ENCODE measurements at places on chromosomes 6 and 20.

DNA sequence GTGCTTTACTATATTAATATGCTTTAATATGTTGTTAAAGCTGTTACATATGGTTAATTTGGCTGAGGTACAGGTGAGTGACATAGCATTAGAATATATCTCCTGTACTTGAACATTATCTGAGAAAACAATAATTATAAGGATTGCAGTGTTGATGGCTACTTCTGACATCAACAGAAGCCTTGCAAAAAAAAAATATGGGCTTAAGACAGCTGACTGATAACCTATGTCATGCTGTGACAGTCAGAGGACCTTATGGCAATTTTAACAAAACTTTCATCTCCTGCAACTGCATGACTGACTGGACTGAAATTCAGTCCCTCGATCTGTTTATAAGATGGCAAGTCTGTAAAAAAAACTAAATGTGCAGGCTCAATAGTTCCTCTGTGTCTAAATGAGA, 27.5 kb upstream of the TBX18 start:
- DNase-seq: no peak

DNA sequence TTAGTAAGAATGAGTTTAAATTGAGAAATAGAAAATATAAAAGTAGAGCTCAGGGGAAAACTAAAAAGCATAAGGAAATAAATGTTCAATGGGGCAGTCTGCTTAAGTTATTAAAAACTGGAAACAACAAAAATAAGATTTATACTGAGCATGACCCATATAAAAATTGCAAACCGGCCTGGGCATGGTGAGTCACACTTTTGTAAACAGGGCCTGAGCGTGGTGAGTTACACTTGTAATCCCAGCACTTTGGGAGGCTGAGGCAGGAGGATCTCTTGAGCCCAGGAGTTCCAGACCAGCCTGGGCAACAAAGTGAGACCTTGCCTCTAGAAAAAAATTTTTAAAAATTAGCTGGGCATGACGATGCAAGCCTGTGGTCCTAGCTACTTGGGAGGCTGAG, 74.6 kb downstream of the TMEM244 start:
- no peak for DNase-seq

- peak; percentile 7 for DNase-seq
These were observed 54.1 kb upstream of the PTPRT start for GRCh38 chr20:43243672-43244269.

DNA sequence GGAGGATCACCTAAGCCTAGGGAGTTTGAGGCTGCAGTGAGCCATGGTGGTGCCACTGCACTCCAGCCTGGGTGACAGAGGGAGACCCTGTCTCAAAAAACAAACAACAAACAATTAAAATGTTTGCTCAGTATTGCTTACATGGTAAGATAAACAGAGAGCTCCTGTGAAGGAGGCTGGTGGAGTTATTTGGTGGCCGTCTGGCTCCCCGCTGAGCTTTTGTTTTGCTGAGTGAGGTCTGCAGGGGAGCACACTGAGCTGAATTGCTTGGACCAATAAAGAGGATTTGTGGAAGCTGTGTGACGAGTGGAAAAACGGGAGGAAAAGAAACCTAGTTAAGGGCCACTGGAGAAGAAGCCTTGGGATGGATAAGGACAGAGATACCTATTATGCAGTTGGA, 41.1 kb upstream of the BMP6 start:
- DNase-seq: no peak

- no peak for DNase-seq
These were observed 3.9 kb upstream of the ADTRP start for GRCh38 chr6:11782524-11782923.

GRCh38 chr6:161238500-161238899, 35.4 kb downstream of the AGPAT4 start:
- no peak for DNase-seq

DNA sequence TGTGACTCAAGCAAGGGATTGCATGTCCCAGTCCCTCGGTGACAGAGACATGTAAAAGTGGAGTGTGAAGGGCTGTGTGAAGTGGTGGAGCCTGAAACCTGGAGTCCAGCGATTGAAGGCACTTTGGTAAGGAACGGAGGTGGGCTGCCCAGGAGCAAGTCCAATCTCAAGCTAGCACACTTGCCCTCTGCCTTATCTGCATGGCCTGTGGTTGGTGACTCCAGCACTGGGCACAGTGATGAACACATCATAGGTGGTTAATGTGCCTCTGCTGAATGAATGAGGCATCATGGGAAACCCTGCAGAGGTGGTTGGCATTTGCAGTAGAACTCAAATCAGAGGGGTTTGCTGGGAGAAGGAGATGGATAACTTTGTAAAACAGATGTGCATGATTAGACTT, 14.9 kb upstream of the ULBP3 start:
- DNase-seq: no peak

DNA sequence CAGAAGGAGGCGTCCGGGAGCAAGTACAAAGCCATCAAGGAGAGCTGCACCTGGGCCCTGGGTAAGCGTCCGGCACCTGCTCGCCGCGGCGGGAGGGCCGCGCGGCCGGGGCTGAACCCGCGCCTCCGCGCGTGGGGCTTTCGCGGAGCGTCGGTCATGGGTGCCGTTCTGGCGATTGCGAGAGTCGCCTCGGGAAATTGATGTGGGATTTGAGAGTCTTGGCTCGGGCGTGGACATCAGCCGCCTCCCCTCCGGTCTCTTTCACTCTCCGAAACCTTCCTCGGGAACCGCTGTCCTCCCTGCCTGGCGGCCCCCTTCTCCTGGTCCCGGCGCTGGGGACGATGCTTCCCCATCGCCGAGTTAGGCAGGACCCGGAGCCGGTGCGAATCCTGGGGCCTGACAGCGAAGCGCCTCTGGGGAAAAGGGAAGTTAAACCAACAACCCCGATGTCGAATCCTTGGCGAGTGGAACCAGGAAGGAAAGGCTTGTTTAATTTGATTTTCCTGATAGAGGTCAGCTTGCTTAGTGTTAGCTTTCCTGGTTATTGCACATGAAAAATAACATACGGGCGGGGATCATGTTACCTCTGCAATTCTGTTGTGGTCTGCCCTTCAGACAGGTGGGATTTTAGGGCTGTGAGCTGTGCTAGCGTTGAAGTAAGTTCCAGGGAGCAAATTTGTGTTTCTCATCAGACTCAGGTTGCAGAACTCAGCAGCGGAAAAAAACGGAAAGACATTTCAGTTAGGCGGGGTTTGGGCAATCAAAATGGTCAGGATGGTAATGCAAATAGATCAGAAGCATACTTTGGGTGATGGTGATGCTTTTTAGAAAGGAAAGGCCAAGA, 594 bp downstream of the ARFGEF3 start:
- DNase-seq: peak; percentile 42

GRCh38 chr20:6919792-6920468, 152.4 kb downstream of the BMP2 start:
- no peak for DNase-seq

DNA sequence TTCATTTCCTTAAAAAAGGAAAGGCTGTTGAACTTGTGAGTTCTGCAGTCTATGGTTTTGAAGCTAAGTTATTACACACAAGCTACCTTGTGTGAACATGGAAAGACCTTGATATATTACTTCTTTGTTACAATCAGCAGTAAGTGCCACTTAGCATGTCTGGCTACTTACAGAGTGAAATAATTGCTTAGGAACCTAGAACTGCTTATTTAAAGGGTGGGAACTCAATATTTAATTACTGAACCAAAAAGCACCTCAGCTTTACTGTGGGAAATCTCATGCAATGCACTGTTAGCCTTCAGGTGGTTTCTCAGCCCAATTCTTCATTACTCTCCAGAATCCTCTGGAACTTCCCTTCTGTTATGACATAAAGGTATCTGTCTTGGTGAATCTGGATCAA, 17.9 kb downstream of the PERP start:
- no peak for DNase-seq

- peak; percentile 10 for DNase-seq
These were observed 83.9 kb upstream of the CEP85L start for GRCh38 chr6:118735320-118735719.

DNA sequence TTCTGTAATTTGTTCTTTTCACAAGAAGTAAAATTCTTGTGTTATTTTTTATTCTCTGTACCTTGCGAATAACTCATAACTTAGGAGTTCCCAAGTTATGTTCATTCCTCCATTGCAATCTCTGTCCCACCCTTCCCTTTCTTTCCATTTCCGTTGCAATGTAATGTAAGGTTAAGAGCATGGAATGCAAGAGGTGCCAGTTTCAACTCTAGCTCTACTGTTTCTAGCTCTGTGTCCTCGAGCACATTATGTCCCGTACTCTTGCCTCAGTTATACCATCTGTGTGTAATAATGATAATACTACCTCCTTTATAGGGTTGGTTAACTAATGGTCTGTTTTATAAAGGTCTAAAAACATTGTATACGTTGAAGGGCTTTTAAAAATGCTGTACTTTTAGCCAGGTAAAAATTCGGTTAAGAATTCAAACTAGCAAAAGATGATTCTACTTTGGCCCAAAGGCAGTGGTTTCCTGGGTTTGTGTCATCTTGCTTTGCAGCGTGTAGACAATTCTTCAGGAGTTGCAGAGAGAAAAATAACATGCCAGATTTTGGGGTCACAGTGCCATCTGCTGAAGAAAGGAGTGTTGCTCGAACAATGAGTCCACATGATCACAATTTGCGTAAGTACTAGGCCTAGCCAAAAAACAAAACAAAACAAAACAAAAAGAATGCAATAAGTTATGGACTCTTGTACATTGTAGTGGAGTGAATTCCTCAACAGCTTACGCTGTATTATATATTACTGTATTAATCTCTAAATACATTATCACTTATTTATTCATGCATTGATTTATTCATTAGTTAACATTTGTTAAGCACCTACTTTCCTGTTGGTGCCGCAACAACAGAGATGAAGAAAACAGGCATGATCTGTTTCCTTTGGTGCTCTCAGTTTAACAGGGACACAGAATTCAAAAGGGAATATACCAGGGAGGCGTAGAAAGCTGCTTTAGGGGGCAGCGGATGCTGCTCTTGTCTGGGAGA, 10.0 kb upstream of the PFDN4 start:
- no peak for DNase-seq

DNA sequence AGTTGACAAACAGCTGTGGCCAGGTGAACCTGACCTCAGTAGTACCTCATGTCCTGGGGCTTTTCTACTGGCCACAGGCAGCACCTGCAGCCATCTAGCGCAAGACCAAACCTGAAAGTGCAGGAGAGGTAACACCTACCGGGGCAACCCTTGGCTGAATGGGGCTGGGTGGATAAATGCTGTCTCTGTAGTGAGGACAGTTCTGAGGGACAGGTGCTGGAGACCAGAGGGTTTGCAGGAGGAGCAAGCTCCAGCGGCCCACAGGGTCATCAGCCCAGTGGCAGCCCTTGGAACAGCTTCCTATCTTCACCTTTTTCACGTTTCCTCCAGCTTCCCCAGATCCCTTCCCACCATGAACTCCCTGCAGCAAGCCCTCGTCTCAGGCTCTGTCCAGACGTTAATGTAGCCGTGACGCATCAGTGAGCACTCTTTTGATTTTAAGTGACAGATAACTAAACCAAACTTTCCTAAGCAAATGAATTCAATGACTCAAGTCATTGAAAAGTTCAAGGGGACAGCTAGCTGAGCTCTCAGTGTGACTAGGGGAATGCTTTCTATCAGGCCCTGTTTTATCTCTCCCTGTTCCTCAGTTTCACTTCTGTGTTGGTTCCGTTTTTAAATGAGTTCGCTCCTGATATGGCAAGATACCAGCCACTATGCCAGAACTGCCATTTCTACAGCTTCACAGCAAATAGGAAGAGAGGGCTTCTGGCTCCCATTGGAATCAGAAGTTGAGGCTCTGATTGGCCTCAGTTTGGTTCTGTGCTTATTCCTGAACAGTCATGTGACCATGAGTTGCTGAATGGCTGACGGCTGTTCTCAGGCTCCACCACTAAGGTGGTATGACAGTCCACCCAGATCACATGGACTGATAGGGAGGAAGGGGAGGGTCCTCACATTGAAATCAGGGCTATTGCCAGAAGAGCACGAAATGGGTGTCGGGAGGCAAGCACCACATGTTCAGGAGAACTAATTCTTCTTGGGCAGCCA, 12.1 kb upstream of the PFDN4 start:
- no peak for DNase-seq

DNA sequence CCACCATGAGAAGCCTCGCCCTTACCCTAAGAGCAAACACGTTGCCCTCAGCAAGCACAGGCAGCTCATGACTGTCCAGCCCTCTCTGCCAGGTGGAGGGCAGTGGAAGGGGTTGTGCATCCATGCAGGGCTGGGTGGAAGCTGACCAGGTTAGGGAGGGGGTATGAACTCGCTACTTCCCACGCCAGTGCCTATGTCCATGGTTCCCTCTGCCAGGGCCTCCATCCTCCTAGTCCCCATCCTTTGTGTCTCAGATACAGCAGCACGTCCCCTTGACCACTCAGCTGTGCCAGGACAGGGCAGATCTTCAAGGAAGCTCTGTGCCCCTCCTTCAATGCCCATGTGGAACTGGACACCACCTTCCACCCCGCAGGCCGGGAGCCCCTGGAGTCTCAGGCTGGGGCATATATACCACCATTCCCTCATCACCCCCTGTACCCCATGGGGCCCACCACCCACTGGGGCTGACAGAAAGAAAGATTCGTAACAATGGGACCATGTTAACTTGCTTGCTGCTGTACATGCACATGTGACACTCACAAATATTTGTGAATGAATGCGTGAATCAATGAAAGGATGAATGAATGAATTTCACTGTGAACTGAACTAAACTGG, 90.7 kb downstream of the ANKRD60 start:
- no peak for DNase-seq

DNA sequence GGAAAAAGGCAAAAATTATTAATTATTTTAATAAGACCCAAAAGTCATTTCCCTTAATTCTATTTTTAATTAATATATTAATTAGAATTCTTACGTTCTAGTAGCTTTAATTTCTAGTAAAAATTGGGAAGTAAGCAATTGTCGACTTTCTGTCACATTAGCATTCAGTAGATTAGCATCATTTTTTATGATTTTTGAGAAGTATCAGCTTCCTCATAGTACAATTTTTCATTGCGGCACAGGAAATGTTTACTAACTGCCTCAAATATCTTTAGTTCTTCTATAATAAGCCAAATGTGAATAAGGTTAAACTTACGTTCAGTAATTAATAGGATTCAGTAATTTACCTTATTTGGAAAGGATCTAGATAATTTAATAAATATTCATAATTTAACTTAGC, 687.4 kb downstream of the EPM2A start:
- no peak for DNase-seq

DNA sequence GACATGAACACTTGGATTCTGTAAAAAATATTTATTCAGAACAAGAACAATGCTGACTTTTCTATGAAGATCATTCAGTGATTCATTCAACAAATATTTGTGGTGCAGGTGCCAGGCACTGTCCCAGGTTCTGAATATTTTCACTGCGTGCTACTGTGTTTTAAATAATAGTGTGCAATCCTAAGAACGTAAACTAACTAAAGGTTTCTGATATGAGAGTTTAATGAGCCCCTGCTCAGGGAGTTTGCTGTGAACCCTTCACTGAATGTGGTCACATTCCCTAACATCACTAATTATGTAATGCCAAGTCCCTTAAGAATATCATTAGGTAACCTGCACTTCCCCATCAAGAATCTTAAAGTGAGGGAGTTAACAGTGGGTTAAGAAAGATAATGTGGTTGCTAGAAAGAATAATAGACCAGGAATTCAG, 1.7 kb upstream of the TMEM170B start:
- no peak for DNase-seq

Measured in nephron progenitor cell (in vitro differentiated cells).